Chondrocyte (in vitro differentiated cells): ENCODE measurements at places on chromosomes 11 and 22. TPM values are rescaled to one million over a fixed set of nuclear protein-coding genes. Genes with fewer than 3 reads are reported as not detected.

DNA sequence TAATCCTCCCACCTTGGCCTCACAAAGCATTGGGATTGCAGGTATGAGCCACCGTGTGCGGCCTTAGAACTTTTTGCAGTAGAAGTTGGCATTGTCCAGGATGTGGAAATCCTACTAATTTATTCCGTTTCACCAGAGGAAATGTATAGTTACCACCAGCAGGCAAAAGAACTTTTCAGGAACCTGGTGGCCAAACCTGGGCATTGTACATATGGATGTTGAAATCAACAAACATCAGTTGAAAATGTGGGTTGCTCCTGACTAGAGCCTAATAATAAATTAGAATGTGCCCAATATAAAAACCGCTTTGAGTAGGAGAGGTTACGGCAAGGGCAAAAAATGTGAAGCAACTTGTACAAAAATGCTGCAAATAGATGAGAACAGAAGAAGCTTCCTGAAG lies 40.7 kb upstream of the XBP1 start:
- no peaks in the 10 kb centered on the region for H3K36me3 ChIP-seq
- DNase-seq = no peak
- no peak overlapping the region for H3K4me3 ChIP-seq
- no peaks in the 10 kb centered on the region for H3K4me1 ChIP-seq
- no peak overlapping the region for H3K27ac ChIP-seq
- H3K27me3 ChIP-seq = no peaks in the 10 kb centered on the region

DNA sequence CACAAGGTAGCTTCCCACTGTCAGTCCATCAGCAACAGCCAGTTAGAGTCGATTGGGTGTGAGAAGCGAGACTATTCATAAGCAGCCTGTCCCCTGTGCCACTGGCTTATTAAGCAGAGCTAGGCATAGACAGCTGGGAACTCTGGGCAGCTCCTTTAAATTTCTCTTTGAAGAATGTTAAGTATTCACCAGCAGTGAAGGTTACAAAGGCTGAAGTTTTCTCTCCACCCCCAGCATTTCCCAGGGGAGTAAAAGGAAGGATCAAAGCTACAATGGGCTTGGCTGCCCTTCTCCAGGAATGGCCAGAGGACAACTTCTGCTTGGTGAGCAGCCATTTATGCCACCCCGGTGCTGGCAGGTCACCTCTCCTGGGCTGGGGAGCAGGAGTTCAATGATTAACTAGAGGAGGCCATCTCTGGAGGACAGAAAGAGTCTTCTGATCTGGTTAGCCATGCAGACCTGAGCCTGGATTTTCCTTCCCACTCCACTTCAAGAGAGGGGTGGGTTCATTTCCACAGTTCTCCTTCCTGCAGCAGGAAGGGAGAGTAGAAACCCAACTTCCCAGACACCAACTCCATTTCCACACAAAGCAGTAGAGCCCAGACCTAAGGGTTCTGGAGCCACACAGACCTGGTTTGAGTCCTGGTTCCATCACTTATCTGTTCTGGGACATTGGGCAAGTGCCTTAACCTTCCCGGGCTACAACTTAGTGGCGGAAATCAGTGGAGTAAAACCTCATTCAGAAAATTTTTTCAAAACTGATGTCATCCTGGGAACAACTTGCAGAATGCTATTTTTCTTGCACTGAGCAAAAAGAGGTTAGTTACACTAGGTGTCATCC lies 22.6 kb downstream of the POU2AF3 start:
- H3K4me3 ChIP-seq = no peak overlapping the region
- DNase-seq = no peak
- peaks cover 2% of the 10 kb centered on the region for H3K36me3 ChIP-seq
- no peak overlapping the region for H3K27ac ChIP-seq
- peaks cover 32% of the 10 kb centered on the region for H3K4me1 ChIP-seq

DNA sequence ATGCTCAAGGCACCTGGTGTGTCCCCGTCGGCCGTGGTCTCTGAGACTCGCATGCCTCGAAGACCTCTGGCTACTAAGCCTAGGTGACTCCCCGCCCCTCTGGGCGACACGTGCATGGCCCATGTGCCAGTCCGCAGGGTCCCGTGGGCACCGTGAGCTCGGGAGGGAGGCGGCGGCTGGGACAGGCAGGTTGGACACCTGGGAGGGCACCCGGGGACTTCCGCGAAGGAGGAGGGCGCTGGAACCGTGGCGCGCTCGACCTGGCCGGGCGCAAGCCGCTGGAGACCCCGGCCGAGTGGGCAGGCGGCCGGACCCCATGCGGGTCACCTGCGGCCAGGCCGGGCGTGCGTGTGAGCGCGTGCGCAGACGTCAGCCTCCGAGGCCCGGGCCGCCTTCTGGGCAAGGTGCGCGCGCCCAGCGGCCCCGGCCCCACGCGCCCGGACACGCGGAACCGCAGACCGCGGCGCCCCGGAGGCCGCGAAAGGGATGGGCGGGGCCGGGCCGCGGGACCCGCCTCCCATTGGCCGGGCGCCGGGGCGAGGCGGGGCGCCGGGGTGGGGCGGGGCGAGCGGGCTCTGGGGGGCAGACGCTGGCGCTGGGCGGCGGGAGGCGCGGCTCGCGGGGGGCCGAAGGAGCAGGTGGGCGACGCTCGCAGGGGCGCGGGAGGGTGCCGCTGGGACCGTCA lies 579 bp upstream of the RASD2 start:
- H3K27me3 ChIP-seq = peaks cover 32% of the 10 kb centered on the region
- H3K4me1 ChIP-seq = peaks cover 8% of the 10 kb centered on the region
- no peak for DNase-seq
- H3K27ac ChIP-seq = no peak overlapping the region
- peak overlapping the region; percentile 67 for H3K4me3 ChIP-seq

DNA sequence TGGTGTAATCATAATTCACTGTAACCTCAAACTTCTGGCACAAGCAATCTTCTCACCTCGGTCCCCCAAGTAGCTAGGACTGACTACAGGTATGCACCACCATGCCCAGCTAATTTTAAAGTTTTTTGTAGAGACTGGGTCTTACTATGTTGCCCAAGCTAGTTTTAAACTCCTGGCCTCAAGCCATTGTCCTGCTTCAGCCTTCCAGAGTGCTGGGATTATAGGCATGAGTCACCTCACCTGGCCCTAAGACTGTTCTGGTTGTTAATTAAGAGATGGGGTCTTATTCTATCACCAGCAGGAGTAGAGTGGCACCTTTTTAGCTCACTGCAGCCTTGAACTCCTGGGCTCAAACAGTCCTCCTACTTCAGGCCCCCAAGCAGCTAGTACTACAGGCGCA lies 52.0 kb upstream of the DEPDC7 start:
- peaks cover 2% of the 10 kb centered on the region for H3K4me1 ChIP-seq
- H3K4me3 ChIP-seq = no peak overlapping the region
- H3K27me3 ChIP-seq = no peaks in the 10 kb centered on the region

- H3K27ac ChIP-seq = peak overlapping the region; percentile 81
- no peak for DNase-seq
- H3K36me3 ChIP-seq = no peaks in the 10 kb centered on the region
- no peaks in the 10 kb centered on the region for H3K27me3 ChIP-seq
These were observed 2.1 kb downstream of the USP28 start for GRCh38 chr11:113873236-113873626.

Gene LYVE1
- total RNA-seq = 1.2 to 5.2 TPM (median 3.5 TPM) in 3 replicates

GRCh38 chr22:25357606-25358420 lies 138.4 kb downstream of the CRYBB2 start:
- peak; percentile 60 for DNase-seq
- no peak overlapping the region for H3K4me3 ChIP-seq
- no peak overlapping the region for H3K27ac ChIP-seq
- H3K27me3 ChIP-seq = no peaks in the 10 kb centered on the region
- peaks cover 17% of the 10 kb centered on the region for H3K36me3 ChIP-seq

- H3K27me3 ChIP-seq = no peaks in the 10 kb centered on the region
- peaks cover 36% of the 10 kb centered on the region for H3K36me3 ChIP-seq
- no peak overlapping the region for H3K4me3 ChIP-seq
- no peak overlapping the region for H3K27ac ChIP-seq
These were observed 3.9 kb downstream of the MALAT1 start for GRCh38 chr11:65502555-65503367.

DNA sequence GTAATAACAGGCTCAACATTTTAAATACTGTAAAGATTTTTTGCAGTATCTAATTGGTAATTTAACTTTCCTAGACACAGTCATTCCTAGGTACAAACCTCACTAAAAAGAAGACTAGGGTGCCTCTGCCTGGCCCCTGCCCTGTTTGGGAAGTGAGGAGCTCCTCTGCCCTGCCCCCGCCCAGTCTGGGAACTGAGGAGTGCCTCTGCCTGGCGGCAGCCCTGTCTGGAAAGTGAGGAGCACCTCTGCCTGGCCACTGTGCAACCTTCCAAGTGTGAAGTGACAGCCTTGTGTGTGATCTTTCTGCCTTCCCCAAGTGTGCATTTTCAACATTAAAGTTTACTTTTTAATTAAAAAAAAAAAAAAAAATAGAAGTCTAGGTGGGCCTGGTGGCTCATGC lies 4.2 kb downstream of the CHORDC1 start:
- no peak overlapping the region for H3K27ac ChIP-seq
- no peaks in the 10 kb centered on the region for H3K27me3 ChIP-seq
- peak; percentile 70 for DNase-seq
- no peak overlapping the region for H3K4me3 ChIP-seq
- peaks cover 52% of the 10 kb centered on the region for H3K4me1 ChIP-seq

Gene SAC3D1
- 13.1 to 18.2 TPM (median 14.3 TPM) in 3 replicates for total RNA-seq

Gene B4GALNT4
- 37.0 to 39.1 TPM (median 37.2 TPM) in 3 replicates for total RNA-seq

DNA sequence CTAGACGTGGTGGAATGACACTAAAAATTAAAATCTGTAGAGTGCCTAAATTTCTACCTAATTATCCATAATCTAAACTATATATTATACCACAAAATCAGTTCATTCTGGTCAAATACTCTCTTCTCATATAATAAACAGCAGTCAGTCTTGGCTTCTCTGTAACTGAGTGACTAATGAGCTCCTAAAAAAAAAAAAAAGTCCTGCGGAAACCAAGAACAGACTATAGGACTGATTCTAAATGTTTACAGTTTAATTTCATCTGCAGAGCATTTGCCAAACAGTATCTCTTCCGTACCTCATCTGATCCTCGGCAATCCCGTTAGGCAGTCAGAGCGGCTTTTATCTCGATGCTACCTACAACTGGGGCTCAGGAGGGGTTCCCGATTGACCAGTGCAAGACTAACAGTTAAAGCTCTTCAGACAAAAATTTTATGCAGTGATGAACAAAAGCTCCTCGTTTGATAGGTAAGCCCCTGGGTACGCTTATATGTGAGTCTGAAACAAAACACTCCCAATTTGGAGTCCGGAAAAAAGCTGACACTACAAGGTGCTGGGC lies 686 bp downstream of the KIF18A start:
- H3K27ac ChIP-seq = peak overlapping the region; percentile 99
- H3K27me3 ChIP-seq = no peaks in the 10 kb centered on the region
- no peaks in the 10 kb centered on the region for H3K36me3 ChIP-seq
- peaks cover 55% of the 10 kb centered on the region for H3K4me1 ChIP-seq
- H3K4me3 ChIP-seq = peak overlapping the region; percentile 95

DNA sequence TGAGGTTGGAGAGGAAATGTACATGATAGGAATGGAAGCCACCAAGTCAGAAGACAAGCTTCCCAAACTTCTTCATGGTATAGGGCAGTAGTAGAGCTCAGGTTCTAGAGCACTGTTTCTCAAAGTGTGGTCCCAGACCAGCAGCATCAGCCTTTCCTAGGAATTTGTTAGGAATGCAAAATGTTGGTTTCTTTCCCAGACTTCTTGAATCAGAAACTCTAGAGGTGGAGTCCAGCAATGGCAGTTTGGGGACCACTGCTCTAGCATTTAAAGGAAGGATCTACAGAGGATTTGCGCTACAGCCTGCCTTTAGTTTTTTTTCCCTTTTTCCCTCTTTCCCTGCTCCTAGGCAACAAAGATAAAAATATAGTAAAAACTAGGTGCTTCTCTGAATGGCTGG lies 17.0 kb upstream of the MMP12 start:
- H3K27ac ChIP-seq = no peak overlapping the region
- no peak overlapping the region for H3K4me3 ChIP-seq
- no peak for DNase-seq

DNA sequence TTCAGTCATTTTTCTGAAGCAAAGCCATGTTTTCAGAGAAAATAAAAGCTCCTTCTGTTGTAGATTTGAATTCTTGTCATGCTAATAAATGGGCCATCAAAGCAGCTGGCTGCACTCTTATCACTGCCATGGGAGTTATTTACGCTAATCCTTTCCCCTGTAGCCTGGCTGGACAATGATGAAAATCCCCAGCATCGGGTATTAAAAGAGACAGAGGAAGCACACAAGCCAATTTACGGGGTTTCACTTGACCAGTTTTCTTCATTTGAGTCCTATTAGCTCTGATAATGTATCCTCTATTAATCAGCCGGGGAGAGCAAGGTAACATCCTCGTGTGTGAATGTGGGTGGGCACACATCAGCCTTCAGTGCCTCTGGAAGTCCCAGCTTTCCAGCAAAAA lies 470.2 kb upstream of the API5 start:
- no peaks in the 10 kb centered on the region for H3K27me3 ChIP-seq
- no peak overlapping the region for H3K27ac ChIP-seq
- H3K36me3 ChIP-seq = no peaks in the 10 kb centered on the region
- no peaks in the 10 kb centered on the region for H3K4me1 ChIP-seq

GRCh38 chr11:112017538-112017937 lies 7.7 kb upstream of the DLAT start:
- H3K27me3 ChIP-seq = no peaks in the 10 kb centered on the region
- H3K4me3 ChIP-seq = no peak overlapping the region
- H3K36me3 ChIP-seq = peaks cover 8% of the 10 kb centered on the region
- no peak for DNase-seq

- H3K27me3 ChIP-seq = peaks cover 13% of the 10 kb centered on the region
- DNase-seq = no peak
- H3K27ac ChIP-seq = no peak overlapping the region
- no peak overlapping the region for H3K4me3 ChIP-seq
- peaks cover 4% of the 10 kb centered on the region for H3K4me1 ChIP-seq
These were observed 66.0 kb upstream of the TIMP3 start for GRCh38 chr22:32735526-32735925.

GRCh38 chr11:82775736-82776346 lies 42.2 kb upstream of the FAM181B start:
- H3K36me3 ChIP-seq = peaks cover 9% of the 10 kb centered on the region
- no peak overlapping the region for H3K27ac ChIP-seq
- H3K4me3 ChIP-seq = no peak overlapping the region
- DNase-seq = no peak
- H3K27me3 ChIP-seq = no peaks in the 10 kb centered on the region

Gene POU2AF2
- not detected in 3 replicates for total RNA-seq

DNA sequence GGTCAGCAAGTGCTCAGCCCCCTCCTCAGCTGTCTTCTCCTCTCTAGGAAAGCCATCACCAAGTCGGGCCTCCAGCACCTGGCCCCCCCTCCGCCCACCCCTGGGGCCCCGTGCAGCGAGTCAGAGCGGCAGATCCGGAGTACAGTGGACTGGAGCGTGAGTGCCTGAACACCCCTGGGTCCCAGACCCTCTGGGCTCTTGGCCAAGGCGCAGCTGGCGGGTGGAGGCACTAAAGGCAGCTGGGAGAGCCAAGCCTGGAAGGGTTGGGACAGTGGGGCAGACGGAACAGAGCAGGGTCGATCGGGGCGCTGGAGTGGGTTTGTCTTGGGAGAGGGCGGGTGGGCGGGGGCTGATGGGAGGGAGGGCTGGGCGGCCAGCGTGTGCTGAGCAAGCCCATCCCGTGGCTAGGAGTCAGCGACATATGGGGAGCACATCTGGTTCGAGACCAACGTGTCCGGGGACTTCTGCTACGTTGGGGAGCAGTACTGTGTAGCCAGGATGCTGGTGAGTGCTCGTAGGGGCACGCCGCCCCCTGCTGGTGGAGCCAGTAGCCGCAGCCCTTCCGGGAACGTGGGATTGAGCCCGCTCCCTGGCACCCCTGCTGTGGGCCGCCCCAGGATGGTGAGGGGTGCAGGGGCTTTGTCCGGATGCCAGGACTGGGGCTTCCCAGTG lies 14.1 kb upstream of the MDK start:
- H3K4me1 ChIP-seq = peaks cover 20% of the 10 kb centered on the region
- no peak overlapping the region for H3K27ac ChIP-seq
- no peak for DNase-seq
- peaks cover 2% of the 10 kb centered on the region for H3K36me3 ChIP-seq

- peak overlapping the region; percentile 86 for H3K27ac ChIP-seq
- peaks cover 36% of the 10 kb centered on the region for H3K4me1 ChIP-seq
- no peaks in the 10 kb centered on the region for H3K27me3 ChIP-seq
These were observed 7.5 kb upstream of the MICALL1 start for GRCh38 chr22:37898441-37899181.
